ENCODE measurements at places on chromosomes 1 and 21. TPM values are rescaled to one million over a fixed set of nuclear protein-coding genes. Genes with fewer than 3 reads are reported as not detected.

The PERM1 gene
- 1.5 TPM for total RNA-seq

The SSU72 gene
- total RNA-seq = 76.9 TPM

The COL18A1 gene
- total RNA-seq = 154 TPM

The SCP2 gene
- 137 TPM for total RNA-seq

The FCRL3 gene
- total RNA-seq = not detected

The PODN gene
- total RNA-seq = 20.9 TPM

The NOTCH2 gene
- 252 TPM for total RNA-seq

The THEM5 gene
- total RNA-seq = not detected

The DCDC2B gene
- total RNA-seq = not detected

All from smooth muscle cell of the pulmonary artery (primary cell).